ENCODE measurements at places on chromosomes 3 and 15. TPM values are rescaled to one million over a fixed set of nuclear protein-coding genes. Genes with fewer than 3 reads are reported as not detected.

Gene A4GNT
- not detected for total RNA-seq

Gene TGM5
- total RNA-seq: not detected

Gene LNP1
- 2.3 TPM for total RNA-seq

Gene ACVR2B
- total RNA-seq: 7.1 TPM

Gene SEC22C
- 49.2 TPM for total RNA-seq

Gene TLR9
- 0.90 TPM for total RNA-seq

Gene CHDH
- 0.41 TPM for total RNA-seq

Gene TRH
- not detected for total RNA-seq

Gene FRMD5
- total RNA-seq: 0.24 TPM

Gene TAGLN3
- total RNA-seq: 0.78 TPM

Gene UBE2E2
- total RNA-seq: 4.2 TPM

Gene FSIP1
- total RNA-seq: 0.29 TPM

Gene CLDN18
- total RNA-seq: not detected

Gene ILDR1
- 0.26 TPM for total RNA-seq

Gene FEZF2
- total RNA-seq: not detected

Gene ALDH1A3
- not detected for total RNA-seq

Gene RBPMS2
- not detected for total RNA-seq

Gene PDHB
- 55.6 TPM for total RNA-seq

Gene GABRG3
- total RNA-seq: not detected

Gene CCR8
- total RNA-seq: 0.51 TPM

Gene SEMA3G
- 0.14 TPM for total RNA-seq

Gene PLAAT1
- total RNA-seq: not detected

Gene ABCC5
- 15.6 TPM for total RNA-seq

Gene OXTR
- 1.1 TPM for total RNA-seq

Gene TMIE
- total RNA-seq: 0.93 TPM

Gene SPSB4
- total RNA-seq: not detected

Gene ZNF770
- total RNA-seq: 36.6 TPM

Gene IMPG2
- total RNA-seq: 0.10 TPM

Gene NR2E3
- total RNA-seq: not detected

Gene GABRB3
- total RNA-seq: 0.12 TPM

Gene MAP1A
- 1.5 TPM for total RNA-seq

Gene MAP2K5
- 17.4 TPM for total RNA-seq

Gene ALDH1A2
- 0.19 TPM for total RNA-seq

Gene GHRL
- not detected for total RNA-seq

Gene DAZL
- not detected for total RNA-seq

Measured in activated CD4-positive, alpha-beta memory T cell treated with anti-CD3 and anti-CD28 coated beads for 36 hours (primary cell).